ENCODE measurements at places on chromosomes 7 and 10. TPM values are rescaled to one million over a fixed set of nuclear protein-coding genes. Genes with fewer than 3 reads are reported as not detected.
A peak's percentile ranks its signal among the peaks of the same experiment; 100 is the strongest.

GRCh38 chr7:11332865-11333228 is 359.2 kb downstream of the PHF14 start:
- no peak for DNase-seq

Gene COL1A2
- 0.60 TPM for polyA plus RNA-seq

Gene FGL2
- 0.03 TPM for polyA plus RNA-seq

DNA sequence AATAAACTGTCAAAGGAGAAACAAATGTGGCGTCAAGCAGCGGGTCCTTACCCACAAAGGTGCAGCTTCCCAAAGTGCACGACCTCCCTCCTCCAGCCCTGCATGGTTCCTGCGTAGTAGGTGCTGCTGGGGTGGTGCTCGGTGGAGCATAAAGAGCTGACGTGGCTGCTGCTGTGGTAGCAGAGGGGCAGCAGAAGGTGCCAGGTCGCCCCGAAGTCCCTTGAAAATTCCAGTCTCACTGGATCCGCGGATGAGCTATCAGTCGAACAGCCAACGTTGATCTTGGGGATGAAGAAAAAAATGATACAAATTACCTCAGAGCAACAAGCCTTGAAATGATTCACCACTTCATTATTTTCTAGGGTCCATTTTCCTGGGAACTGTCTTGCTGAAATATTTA is 105.0 kb upstream of the SLC26A5 start:
- no peak for DNase-seq

DNA sequence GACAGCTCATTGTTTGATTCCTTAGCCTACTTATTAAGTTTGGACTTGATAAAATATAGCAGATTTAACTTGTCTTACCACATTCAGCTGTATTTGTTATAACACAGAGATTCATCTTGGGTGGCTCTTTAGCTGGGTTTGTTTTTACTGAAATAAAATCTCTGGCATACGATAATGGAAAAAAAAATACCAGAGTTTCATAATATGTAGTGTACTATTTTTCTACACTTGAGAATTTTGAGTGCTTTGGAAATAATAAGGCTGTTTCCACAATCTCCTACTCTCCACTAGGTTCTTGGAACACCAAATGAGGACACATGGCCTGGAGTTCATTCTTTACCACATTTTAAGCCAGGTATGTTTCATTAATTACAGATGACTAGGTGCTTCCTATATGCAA is 218.6 kb upstream of the FZD1 start:
- DNase-seq, result no peak

Gene ABCB4
- polyA plus RNA-seq, result 0.06 TPM

GRCh38 chr7:40903872-40904271 is 769.1 kb downstream of the SUGCT start:
- no peak for DNase-seq

GRCh38 chr10:86035791-86036543 is 330.6 kb downstream of the GRID1 start:
- DNase-seq, result no peak

GRCh38 chr10:55631071-55631654 is 729.9 kb downstream of the ZWINT start:
- DNase-seq, result peak; percentile 27

Gene ALOX5
- not detected for polyA plus RNA-seq

DNA sequence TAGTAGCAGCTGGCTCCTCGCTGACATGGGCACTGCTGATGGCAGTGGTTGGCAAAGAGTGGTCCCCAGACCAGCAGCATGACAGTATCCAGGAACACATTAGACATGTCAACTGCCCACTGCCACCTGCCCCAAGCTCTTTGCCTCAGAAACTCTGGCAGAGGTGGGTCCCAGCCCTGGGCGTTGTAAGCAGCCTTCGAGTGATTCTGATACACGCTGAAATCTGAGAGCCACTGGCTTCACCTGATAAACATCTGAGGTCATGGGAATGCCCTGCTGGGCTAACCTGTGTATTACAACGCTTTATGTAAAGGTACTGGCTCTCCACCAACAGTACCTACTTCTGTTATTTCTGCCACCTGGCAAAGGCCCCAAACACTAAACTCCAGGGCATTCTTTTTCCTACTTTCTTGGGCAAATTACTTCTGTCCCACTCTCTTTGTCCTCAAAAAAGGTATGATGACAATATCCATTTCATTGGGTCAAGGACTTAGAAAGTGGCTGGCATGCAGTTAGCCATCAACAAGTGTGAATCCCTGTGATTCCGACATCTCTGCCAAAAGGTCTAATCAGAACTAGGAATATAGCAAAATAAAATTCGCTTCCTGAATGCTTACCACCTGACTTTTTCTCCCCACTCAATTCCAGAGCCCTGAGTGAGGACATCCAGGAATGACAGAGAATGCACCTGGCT is 9.2 kb downstream of the SGMS1 start:
- DNase-seq, result no peak

Gene SPDYE11
- polyA plus RNA-seq, result not detected

- peak; percentile 20 for DNase-seq
These were observed 40.5 kb upstream of the SLF2 start for GRCh38 chr10:100872034-100872791.

Gene DLD
- polyA plus RNA-seq, result 118 TPM

DNA sequence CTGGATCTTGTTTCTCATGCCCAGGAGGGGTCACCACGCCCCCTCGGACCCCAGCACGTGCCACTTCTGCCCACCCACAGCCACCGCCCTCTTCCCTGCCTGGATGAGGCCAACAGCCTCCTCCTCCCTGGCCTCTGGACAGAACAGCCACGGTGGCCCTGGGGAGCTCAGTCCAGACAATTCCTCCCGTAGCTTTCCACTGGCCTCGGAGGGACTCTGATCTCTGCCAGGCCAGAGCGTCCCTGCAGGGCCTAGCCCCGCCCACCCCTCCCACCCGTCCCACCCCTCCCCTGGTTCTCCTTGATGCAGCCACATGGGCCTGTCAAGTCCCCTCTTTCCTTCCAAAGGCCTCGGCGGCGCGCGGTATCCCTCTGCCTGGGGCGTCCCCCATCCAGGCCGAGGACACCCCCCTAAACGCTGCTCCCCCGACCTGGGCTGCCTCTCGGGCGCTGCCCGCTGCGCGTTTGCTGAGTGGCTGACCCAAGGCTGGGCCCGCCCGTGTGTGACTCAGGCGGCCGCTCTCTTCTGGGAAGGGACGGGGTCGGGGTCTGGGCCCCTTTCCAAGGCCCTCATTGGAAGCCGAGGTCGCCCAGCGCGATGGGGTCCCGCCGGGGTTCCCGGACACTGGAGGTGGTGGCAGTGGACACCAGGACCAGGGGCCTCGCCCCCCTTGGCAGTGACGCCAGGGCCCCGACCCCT is 557 bp downstream of the TMEM120A start:
- DNase-seq, result peak; percentile 20

DNA sequence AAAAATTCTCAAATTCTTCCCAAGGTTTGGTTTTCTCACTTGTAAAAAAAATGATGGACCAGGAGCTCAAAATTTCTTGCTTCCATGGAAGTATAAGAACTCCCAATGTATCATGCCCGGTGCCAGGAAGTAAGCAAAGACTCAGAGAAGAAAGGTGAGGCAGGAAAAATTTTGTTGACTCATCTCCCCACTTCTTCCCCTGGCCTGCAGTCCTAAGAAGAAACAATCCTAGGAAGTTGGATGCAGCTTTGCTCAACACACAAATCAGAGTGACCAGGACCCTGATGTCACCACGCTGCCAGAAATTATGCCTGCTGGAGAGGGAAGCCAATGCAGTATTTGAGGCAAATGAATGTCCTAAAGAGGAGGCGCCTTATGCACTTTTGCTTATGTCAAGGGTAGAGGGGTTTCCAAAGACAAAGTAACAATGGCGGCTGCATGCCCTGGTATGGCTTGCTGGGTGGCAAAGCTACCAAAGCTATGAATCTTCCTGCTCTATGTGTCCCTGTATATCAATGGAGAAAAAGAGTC is 163.6 kb downstream of the NEURL1 start:
- peak; percentile 20 for DNase-seq

DNA sequence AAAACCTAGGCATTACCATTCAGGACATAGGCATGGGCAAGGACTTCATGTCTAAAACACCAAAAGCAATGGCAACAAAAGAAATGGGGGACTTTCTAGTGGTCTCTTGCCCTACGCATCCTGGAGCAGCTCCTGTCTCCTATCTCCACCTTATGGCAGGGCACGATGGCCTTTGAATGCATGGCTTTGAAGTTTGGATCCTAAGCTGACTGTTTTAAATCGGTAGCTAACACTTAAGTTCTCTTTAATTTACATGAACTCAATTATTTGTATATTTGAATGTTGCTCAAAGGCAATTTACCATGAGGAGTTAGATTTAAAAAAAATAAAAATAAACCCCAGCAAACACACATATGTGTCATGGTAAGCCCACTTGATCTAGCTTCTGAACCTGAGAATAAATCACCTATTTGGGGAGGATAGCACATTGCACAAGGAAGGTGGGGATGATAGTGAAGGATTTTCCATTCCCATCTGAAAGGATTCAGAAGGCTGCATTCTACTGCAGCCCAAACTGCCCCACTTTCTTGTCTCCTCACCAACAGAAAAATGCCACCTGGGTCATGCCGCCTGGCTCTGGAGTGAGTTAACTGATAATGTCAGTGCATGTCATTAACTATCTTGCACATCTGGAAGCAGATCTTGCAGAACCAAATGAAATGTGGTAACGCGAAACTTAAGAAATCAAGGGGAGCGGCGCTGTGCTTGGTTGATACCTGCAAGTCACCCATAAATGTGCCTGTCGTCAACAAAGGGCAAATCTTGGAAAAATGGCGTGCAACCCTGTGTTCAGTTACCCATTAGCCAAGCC is 12.4 kb downstream of the KLF6 start:
- peak; percentile 42 for DNase-seq

DNA sequence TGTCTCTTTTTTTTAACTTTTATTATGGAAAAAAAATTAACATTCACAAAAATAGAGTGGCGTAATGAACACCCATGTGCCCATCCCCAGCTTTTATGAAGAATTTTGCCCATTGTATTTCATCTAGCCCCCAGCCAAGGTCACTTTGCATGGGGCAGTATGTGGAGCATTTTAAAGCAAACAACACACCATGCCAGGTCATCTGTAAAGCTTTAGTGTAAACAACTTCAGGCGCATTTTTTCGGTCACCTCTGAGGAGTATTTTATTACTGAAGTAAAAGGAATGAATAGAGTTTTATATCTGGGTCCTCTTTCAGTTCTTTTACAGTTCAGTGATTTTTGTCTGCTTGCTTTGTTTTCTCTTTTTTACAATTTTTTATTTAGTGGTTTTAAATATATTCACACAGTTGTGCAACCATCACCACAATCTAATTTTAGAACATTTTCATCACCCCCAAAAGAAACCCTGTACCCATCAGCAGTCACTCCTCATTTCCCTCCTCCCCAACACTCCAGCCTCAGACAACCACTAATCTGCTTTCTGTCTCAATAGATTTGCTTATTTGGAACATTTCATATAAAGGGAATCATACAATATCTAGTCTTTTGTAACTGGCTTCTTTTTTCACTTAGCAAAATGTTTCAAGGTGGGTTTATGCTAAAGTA is 87.9 kb downstream of the SLC37A3 start:
- no peak for DNase-seq

DNA sequence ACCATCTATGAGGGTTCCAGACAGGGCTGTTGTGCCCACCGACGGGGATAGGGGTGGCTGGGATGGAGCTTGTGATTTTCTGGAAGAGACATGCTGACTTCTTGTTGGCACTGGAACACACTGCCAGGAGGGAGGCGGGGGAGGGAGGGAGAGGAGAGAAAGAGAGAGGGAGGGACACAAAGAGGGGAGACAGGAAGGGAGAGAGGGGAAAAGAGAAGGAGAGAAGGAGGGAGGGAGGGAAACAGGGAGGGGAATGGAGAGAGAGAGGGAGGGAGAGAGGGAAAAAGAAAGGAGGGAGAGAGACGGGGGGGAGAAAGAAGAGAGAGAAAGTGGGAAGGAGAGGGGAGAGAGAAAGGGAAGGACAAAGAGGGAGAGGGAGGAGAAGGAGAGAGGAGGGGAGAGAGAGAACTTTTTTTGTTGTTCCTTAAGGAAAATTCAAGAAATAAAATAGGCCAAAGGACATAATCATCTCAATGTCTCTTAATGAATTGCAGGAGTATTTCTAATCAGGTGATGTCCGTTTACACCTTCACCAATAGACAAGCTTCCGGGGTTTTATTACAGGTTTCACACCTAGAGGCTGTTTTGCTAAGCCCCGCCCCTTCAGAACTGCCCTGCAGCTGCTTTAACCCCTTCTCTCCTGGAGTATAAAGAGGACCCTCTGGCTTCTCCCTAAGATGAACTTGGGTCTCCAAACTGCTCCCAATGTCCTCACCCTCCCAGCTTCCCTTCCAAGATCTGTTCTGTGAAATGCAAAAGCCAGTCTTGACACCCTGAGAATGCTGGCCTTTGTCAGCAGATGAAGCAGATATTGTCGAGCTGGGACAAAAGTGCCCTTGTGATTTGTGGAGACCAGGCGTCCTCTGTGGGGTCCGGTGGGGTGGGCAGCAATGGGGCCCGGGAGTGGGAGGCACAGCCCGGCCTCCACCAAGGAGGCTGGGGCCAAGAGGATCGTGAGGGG is 82.0 kb upstream of the GTF2IRD1 start:
- no peak for DNase-seq

DNA sequence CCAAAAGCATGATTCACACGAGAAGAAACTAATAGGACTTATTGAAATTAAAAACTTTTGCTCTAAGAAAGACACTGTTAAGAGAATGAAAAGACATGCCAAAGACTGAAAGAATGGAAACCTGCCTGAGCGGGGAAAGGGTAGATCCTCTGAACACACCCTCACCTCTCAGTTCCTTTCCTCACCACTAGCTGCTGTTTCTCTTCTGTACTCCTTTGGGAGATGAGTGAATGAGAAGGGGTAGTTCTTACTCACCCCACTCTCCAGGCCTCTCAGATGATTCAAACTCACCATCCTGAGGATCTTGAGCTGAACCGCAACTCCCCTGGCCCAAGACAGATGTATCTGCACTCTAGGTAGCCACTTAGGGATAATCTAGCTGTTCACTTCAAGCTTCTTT is 41.9 kb downstream of the IQUB start:
- no peak for DNase-seq

DNA sequence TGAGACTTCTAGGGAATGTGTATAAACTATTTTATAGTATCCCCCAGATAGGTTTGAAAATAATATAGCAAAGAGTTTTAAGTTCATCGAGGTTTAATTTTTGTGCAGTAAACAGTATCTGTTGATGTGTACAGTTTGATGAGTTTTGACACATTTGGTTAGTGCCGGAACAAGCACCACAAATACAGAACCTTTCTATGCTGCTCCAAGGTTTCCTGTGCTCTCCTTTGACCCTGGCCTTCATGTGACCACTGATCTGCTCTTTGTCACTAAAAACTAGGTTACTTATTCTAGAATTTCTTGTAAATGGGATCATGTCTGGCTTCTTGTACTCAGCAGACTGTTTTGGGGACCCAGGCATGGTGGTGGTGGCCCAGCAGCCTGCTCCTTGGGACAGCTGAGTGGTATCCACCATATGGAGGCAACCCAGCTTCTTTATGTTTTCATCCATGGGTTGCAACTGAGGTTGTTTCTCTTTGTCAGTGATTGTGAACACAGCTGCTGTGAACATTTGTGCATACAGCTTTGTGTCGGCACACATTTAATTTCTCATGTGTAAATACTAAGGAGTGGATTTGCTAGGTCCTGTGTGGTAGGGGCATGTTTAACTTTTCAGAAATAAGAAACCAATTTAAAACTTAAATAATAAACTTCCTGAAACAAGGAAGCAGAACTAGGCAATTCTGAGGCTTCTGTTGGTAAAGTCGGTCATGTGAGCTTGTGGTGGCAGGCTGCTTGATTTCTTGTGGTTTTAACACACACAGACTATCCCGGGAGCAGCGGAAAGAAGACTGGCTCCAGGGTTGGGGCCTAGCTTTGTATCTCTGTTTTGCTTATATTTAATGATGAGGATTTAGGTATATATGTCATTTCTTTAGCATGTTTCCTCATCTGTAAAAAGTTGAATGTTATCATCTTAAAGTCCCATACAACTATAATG is 219.4 kb downstream of the ABCA13 start:
- no peak for DNase-seq

Gene KLHL7
- 24.9 TPM for polyA plus RNA-seq
